ENCODE measurements at places on chromosomes 2 and 18. TPM values are rescaled to one million over a fixed set of nuclear protein-coding genes. Genes with fewer than 3 reads are reported as not detected.

The LTBP1 gene
- 836 TPM for total RNA-seq

The PIK3C3 gene
- 49.2 TPM for total RNA-seq

The WDPCP gene
- 6.6 TPM for total RNA-seq

The UPP2 gene
- not detected for total RNA-seq

The MBP gene
- total RNA-seq: 18.8 TPM

The IL37 gene
- total RNA-seq: not detected

The EFHD1 gene
- not detected for total RNA-seq

The ACKR3 gene
- total RNA-seq: 3.2 TPM

The GPR35 gene
- total RNA-seq: 0.52 TPM

The CD8B2 gene
- total RNA-seq: not detected

The C2orf66 gene
- under 0.01 TPM for total RNA-seq

The TFCP2L1 gene
- total RNA-seq: not detected

The MC2R gene
- total RNA-seq: not detected

The GPR75 gene
- total RNA-seq: 0.52 TPM

The POTEI gene
- not detected for total RNA-seq

The TMEM247 gene
- not detected for total RNA-seq

All from bronchial smooth muscle cell (primary cell).